ENCODE measurements at places on chromosomes 3 and 15. TPM values are rescaled to one million over a fixed set of nuclear protein-coding genes. Genes with fewer than 3 reads are reported as not detected.

- H3K27me3 ChIP-seq, result no peaks in the 10 kb centered on the region
- H3K27ac ChIP-seq, result no peak overlapping the region
- no peak overlapping the region for H3K4me3 ChIP-seq
Measured at GRCh38 chr15:40990789-40991188, 37.5 kb downstream of the CHAC1 start.

GRCh38 chr3:10467904-10468612 is 37.3 kb downstream of the ATP2B2 start:
- no peak overlapping the region for H3K27ac ChIP-seq
- no peaks in the 10 kb centered on the region for H3K27me3 ChIP-seq
- peak; percentile 69 for DNase-seq
- no peaks in the 10 kb centered on the region for H3K4me1 ChIP-seq
- H3K4me3 ChIP-seq, result no peak overlapping the region

DNA sequence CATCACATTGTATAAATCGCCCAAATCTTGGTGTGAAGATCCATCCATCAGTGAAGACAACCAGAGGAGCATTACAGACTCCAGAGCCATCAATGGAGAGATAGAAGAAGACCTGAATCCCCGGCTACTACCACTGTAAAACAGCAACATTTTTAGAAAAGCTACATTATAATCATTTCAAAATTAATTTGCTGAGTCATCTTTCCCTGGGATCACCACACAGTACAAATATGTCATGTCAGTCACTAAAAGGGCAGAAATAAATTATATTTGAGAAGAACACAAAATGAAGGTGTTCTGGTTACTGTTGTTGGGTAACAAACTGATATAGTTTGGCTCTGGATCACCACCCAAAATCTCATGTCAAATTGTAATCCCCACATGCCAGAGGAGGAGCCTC is 218.5 kb upstream of the STT3B start:
- no peak overlapping the region for H3K4me3 ChIP-seq
- no peaks in the 10 kb centered on the region for H3K4me1 ChIP-seq
- H3K27me3 ChIP-seq, result no peaks in the 10 kb centered on the region

- H3K27ac ChIP-seq, result no peak overlapping the region
- DNase-seq, result no peak
- H3K27me3 ChIP-seq, result no peaks in the 10 kb centered on the region
- no peak overlapping the region for H3K4me3 ChIP-seq
- no peaks in the 10 kb centered on the region for H3K4me1 ChIP-seq
Measured at GRCh38 chr3:194121891-194122631, 13.9 kb upstream of the HES1 start.

DNA sequence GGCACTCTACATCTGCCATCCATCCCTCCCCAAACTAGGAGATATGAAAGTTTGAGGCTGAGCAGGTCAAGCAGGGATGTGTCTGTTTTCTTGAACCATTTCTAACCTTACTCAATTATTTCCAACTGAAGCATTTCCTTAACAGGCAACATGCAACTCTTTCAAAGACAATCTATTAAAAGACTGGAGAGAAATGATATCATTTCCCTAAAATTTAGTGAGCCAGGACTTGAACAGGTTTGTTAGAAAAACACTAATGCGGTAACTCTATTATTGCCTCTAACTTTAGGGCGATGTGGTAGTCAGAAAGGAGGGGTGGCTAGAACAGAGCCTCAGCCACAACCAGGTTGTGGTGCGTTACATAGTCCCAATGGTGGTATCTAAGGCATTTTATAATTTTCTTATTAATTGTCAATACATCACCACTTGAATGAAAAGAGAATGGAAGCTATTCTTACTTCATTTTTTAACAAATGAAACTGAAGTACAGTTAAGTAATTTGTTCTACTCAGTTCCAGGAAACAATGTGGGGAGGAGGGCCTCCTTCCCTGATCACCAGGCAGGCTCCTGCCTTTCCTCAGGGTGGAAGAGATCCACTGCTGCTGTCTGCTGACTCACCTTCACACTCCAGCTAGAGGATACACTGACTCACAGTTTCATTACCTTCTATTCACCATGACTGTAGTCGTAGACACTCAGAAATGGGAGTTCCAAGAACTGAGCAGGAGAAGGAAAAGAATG is 22.8 kb downstream of the MYO1E start:
- H3K27me3 ChIP-seq, result no peaks in the 10 kb centered on the region
- H3K27ac ChIP-seq, result peak overlapping the region; percentile 38
- no peak overlapping the region for H3K4me3 ChIP-seq
- H3K36me3 ChIP-seq, result no peaks in the 10 kb centered on the region
- H3K4me1 ChIP-seq, result peaks cover 3% of the 10 kb centered on the region

- H3K36me3 ChIP-seq, result peaks cover 3% of the 10 kb centered on the region
- H3K4me3 ChIP-seq, result no peak overlapping the region
- no peak for DNase-seq
- no peaks in the 10 kb centered on the region for H3K27me3 ChIP-seq
- H3K27ac ChIP-seq, result no peak overlapping the region
- no peaks in the 10 kb centered on the region for H3K4me1 ChIP-seq
Measured at GRCh38 chr3:128748557-128748956, 22.6 kb downstream of the RAB7A start.

- no peaks in the 10 kb centered on the region for H3K36me3 ChIP-seq
- peaks cover 22% of the 10 kb centered on the region for H3K4me1 ChIP-seq
- H3K4me3 ChIP-seq, result no peak overlapping the region
- no peak for DNase-seq
- H3K27ac ChIP-seq, result no peak overlapping the region
Measured at GRCh38 chr3:151863611-151864010, 9.8 kb upstream of the SUCNR1 start.

- H3K4me1 ChIP-seq, result no peaks in the 10 kb centered on the region
- H3K36me3 ChIP-seq, result no peaks in the 10 kb centered on the region
- no peaks in the 10 kb centered on the region for H3K27me3 ChIP-seq
Measured at GRCh38 chr3:148218222-148218621, 479.5 kb upstream of the AGTR1 start.

- H3K4me1 ChIP-seq, result peaks cover 5% of the 10 kb centered on the region
- H3K36me3 ChIP-seq, result peaks cover 6% of the 10 kb centered on the region
- H3K27ac ChIP-seq, result no peak overlapping the region
- DNase-seq, result no peak
- no peaks in the 10 kb centered on the region for H3K27me3 ChIP-seq
Measured at GRCh38 chr3:150612494-150612893, 9.4 kb downstream of the SELENOT start.

DNA sequence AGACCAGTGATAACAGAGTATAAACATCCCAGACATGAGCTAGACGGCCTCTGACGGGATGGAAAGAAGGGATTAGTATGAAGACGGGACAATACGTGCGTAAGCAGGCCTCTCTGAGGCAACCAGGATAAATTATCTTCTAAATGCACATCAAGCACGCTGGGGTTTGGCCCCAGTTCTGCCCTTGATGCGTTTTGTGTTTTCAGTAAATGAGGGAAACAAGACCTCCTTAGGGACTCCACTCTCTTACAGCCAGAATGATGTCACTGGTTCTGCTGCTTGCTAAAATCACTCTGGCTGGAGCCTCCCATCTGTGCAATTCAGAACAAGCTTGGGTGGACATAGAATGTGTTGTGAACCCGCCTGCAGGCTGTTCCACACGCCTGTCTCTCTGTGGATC is 156.0 kb upstream of the MCTP2 start:
- peak; percentile 49 for DNase-seq
- no peaks in the 10 kb centered on the region for H3K27me3 ChIP-seq
- H3K4me3 ChIP-seq, result no peak overlapping the region
- no peak overlapping the region for H3K27ac ChIP-seq
- H3K36me3 ChIP-seq, result no peaks in the 10 kb centered on the region

GRCh38 chr3:31295150-31295765 is 237.5 kb upstream of the STT3B start:
- H3K27ac ChIP-seq, result no peak overlapping the region
- no peaks in the 10 kb centered on the region for H3K36me3 ChIP-seq
- H3K4me3 ChIP-seq, result no peak overlapping the region
- no peaks in the 10 kb centered on the region for H3K4me1 ChIP-seq
- no peaks in the 10 kb centered on the region for H3K27me3 ChIP-seq

GRCh38 chr3:181703601-181704420 is 7.9 kb upstream of the SOX2 start:
- no peak for DNase-seq
- no peak overlapping the region for H3K27ac ChIP-seq
- no peak overlapping the region for H3K4me3 ChIP-seq
- H3K4me1 ChIP-seq, result peaks cover 8% of the 10 kb centered on the region

- no peak overlapping the region for H3K27ac ChIP-seq
- no peaks in the 10 kb centered on the region for H3K4me1 ChIP-seq
- H3K4me3 ChIP-seq, result no peak overlapping the region
- no peaks in the 10 kb centered on the region for H3K27me3 ChIP-seq
Measured at GRCh38 chr3:174247687-174248152, 611.4 kb upstream of the NAALADL2 start.

- H3K4me3 ChIP-seq, result no peak overlapping the region
- peaks cover 100% of the 10 kb centered on the region for H3K36me3 ChIP-seq
- peaks cover 12% of the 10 kb centered on the region for H3K4me1 ChIP-seq
- DNase-seq, result no peak
Measured at GRCh38 chr15:89325039-89325803, 9.4 kb downstream of the POLG start.

DNA sequence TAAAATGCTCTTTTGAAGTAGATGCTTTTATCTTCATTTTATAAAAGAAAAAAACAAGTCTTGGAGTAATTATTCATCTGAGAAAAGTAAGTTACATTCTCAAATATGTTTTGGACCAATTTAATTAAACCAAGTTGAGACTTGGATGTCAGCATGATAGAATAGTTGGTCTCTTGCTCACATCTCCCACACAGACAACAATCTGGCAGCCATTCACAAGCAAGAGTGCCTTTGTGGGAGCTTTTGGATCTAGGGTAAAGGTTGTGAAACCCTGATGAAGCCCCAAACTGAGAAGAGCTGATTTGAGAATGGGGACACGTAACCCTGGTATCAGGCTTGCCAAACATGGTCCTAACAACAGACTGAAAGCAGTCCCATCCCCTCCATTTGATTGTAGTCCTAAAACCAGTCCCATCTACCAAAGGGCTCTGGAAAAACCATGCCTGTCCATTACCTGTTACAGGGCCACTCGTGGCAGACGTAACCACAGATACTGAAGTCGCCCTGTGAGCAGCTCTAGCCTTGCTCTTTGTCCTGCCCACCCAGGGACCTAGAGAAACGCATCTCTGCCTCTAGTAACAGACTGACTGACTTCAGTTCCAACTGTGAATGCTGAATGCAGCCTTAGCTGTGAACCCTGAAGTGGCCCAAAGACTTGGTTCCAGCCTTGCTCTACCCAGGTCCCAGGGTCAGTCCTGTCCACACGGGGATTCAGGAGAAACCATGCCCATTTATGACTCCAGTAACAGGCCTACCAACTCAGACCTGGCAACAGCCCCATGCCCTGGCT is 145.5 kb upstream of the SYNPR start:
- H3K27me3 ChIP-seq, result no peaks in the 10 kb centered on the region
- H3K27ac ChIP-seq, result no peak overlapping the region
- no peaks in the 10 kb centered on the region for H3K4me1 ChIP-seq
- no peak for DNase-seq
- H3K4me3 ChIP-seq, result no peak overlapping the region

- H3K4me1 ChIP-seq, result no peaks in the 10 kb centered on the region
- no peak overlapping the region for H3K4me3 ChIP-seq
- no peak overlapping the region for H3K27ac ChIP-seq
- no peaks in the 10 kb centered on the region for H3K36me3 ChIP-seq
- no peaks in the 10 kb centered on the region for H3K27me3 ChIP-seq
Measured at GRCh38 chr15:57575363-57575762, 16.3 kb upstream of the MYZAP start.

DNA sequence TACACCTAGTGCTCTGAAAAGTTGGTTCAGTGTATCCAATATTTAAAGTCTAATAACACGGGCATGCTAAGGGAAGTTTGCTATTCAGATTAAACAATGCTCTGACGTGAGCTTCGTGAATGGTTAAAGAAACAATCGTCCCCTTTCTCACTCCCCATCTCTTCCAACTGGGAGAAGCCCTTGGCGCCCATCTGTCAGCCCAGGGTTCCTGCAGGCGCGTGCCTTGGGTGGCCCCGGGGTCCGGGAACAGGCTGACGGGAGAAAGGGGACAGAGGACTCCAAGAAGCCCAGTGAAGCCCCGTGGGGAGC is 413 bp downstream of the SEC22C start:
- H3K27me3 ChIP-seq, result no peaks in the 10 kb centered on the region
- H3K4me3 ChIP-seq, result peak overlapping the region; percentile 61
- peak overlapping the region; percentile 58 for H3K27ac ChIP-seq

DNA sequence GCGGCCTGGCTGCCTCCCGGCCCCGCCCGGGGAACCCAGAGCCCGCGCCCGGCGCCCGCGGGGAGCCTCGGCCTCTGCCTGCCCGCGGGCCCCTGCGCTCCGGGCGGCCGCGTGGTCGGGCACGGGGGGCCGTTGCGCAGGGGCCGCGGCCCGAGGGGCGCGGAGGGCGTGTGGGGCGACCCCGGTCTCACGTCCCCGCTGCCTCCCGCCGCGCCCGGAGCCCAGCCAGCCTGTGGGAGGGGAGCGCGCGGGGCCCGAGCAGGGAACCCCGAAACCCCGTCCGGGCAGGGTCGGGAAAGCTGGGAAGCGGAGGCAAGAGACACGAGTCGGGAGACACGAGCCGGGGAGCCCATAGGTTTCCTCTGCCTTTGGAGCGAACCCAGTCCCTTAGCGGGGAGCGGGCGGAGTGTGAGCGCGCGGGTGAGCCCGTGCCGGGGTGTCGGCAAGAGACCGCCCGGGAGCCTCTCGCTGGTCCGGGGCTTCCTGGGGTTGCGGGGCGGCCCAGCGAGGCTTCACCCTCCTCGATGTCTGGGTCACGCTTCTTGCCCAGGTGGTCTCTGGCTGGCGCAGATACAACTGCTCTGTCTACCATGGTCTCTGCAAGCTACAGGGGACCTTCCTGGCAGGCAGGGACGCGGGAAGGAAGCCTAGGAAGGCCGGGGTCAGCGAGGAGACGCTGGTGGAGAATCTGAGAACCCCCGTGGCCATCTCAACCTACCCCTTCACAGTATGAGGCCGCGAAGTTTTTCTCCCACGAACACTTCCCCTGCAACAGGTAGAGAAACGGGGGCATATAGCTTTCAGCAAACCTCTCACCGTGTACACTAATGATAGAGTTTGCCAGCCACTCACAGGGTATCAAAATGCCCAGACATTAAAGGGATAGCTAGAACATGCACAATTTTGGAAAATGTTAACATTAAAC is 586 bp downstream of the LRRK1 start:
- no peaks in the 10 kb centered on the region for H3K36me3 ChIP-seq
- H3K27ac ChIP-seq, result peak overlapping the region; percentile 8
- peaks cover 15% of the 10 kb centered on the region for H3K27me3 ChIP-seq

DNA sequence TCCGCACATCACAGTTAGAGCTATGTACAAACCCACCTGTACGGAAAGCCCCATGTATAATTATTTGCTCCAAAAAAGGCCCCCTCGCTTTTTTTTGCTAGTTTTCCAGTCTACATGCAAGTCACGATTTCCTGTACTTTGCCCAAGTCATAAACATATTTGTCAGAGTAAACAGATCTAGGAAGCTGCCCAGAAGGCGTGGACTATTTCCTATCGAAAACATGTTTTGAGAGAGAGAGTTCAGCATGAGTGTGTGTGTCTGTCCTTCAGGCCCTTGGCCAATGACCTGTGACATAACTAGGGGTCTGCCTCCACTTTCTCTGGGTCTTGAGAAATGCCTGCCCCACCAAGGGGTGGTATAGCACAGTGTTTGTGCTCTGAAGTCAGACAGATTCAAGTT is 72.7 kb upstream of the HACD2 start:
- H3K36me3 ChIP-seq, result no peaks in the 10 kb centered on the region
- H3K4me1 ChIP-seq, result peaks cover 54% of the 10 kb centered on the region
- H3K27ac ChIP-seq, result peak overlapping the region; percentile 73
- H3K4me3 ChIP-seq, result no peak overlapping the region
- no peak for DNase-seq
- no peaks in the 10 kb centered on the region for H3K27me3 ChIP-seq

The FOXB1 gene
- not detected for total RNA-seq

The HTR3E gene
- not detected for total RNA-seq

The CHRFAM7A gene
- 2.6 TPM for total RNA-seq

The MSL2 gene
- total RNA-seq, result 18.3 TPM

The PATL2 gene
- 0.42 TPM for total RNA-seq

The CILP gene
- total RNA-seq, result 1.6 TPM

The RASGRF1 gene
- total RNA-seq, result 0.21 TPM

The OXNAD1 gene
- 11.9 TPM for total RNA-seq

The SST gene
- total RNA-seq, result 9.3 TPM

The SKOR1 gene
- 1.3 TPM for total RNA-seq

Data from adrenal gland (tissue), 19 donors.